Kidney epithelial cell (primary cell): ENCODE measurements at places on chromosomes 7 and 10. TPM values are rescaled to one million over a fixed set of nuclear protein-coding genes. Genes with fewer than 3 reads are reported as not detected.

GRCh38 chr7:12456506-12456905 lies 52.8 kb upstream of the VWDE start:
- DNase-seq = no peak

- no peak for DNase-seq
Measured at GRCh38 chr7:142787783-142788182, 17.0 kb downstream of the PRSS2 start.

DNA sequence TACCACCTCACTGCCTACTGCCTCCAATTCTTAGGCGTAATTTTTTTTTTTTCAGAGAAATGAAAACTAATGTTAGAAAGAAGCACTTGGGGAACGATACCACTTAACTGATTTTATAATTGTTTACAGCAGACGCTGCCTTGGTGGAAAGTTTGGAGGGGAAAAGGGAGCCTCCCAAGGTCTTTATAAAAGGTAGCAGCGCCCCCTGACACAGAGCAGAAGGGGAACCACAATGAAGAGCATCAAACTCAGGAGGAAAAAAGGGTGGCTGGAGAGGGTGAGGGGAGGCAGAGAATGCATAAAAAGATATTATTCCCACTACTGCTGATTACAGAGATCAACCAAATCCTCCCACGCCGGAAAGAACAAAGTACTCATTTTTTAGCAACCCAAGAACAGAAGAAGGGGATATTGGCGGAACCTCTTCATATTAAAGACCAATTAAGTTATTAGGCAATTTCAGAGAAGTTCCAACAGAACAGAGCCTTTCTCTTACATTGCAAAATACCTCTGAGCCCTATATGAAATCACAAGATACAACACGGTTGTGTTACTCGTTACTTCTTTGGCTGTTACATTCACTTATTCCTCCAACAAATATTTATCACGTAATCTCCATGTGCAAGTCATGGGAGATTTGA lies 135.8 kb downstream of the TEX36 start:
- DNase-seq = no peak

DNA sequence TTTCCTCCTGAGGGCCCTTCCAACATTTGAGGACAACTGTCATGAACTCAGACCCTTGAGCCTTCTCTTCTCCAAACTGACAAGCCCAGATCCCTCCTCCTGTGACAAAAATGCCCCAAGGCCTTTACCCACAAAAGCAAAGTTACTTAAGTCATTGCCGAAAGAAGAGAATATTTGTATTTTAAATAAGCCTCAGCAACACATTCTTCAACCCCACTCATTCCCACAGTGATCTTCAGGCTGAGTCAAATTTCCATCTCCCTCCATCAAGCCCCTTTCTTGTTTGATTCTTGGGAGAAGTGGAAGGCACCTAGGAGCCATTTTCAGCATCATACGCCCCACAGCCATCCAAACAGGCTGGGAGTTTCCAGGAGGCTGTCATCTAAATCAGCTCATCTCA lies 150.8 kb upstream of the PDE1C start:
- no peak for DNase-seq

GRCh38 chr10:102398172-102399020 lies 2.9 kb downstream of the NFKB2 start:
- no peak for DNase-seq

- DNase-seq = no peak
Measured at GRCh38 chr10:35320341-35320740, 16.0 kb upstream of the CCNY start.

DNA sequence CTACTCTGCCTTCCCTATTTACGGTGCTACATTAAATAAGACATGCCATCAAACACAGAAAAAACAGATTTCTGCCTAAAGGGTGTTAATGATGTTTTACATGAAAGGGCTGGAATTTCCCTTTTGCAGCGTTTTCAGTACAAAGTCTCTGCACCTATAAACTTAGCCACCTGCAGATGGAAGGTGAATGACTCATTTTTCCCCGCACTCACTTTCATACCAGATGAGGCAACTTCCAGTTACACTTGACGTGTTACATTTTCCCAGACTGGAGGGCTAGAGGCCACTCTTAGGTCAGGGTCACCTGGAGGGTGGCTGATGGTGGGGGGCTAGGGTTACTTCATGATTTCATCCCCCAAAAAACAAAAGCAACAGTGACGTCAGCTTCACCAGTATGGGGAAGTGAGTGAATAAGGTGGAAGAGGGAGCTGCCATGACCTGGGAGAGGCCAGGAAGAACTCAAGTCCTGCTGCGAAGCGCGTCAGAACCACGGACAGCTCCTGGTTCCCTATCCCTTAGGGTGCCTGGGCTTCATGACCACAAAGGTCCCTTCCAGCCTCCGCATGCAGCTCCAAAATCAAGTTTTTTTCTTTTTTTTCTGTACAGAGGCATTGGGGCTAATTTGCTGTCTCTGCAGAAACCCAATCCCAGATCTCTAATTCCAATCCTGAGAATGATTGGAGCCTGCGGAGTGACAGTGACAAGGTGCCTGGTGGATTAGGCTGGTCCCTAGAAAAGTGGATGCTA lies 94.0 kb downstream of the ADARB2 start:
- DNase-seq = no peak

GRCh38 chr7:120760050-120760449 lies 97.9 kb downstream of the TSPAN12 start:
- no peak for DNase-seq

DNA sequence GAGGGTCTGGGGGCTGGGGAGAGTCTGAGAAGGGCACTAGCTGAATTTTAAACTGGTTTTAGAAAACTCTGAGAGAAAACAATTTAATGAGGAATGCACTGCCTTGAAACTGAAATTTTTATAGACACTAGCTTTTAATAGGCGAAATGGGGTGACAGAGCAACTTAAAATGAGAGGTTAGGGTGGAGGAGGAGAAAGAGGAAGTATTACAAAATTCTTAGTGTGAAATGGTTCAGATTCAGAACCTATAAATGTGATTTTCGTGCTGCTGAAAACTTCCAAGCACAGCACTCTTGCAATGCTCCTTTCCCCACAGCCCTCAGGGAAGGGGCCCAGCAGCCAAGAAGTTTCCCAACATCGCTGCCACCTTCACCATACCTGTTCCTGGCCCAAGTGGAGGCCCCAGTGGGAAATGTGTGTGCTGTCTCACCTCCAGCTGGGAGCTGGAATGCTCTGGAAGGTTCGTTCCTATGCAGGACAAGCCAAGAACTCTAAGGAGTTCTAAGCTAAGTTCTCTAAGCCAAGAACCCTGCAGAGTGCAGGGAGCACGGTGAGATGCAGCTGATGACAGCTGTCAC lies 60.0 kb downstream of the ATXN7L1 start:
- DNase-seq = no peak

DNA sequence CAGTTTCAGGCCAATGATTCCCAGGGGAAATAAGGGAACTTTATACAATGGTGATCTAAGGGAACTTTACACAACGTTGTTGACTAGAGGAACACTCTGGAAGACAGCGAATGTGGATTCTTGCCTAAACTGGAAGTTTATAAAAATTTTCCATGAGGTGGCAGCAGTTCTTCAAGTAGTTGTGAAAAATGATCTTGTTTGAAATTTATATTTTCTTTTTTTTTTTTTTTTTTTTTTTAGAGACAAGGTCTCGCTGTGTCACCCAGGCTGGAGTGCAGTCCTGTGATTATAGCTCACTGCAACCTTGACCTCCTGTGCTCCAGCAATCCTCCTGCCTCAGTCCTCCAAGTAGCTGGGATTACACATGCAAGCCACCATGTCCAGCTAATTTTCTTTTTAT lies 32.1 kb upstream of the GTF2I start:
- DNase-seq = no peak

- no peak for DNase-seq
Measured at GRCh38 chr7:64656489-64656888, 9.4 kb upstream of the ZNF107 start.

DNA sequence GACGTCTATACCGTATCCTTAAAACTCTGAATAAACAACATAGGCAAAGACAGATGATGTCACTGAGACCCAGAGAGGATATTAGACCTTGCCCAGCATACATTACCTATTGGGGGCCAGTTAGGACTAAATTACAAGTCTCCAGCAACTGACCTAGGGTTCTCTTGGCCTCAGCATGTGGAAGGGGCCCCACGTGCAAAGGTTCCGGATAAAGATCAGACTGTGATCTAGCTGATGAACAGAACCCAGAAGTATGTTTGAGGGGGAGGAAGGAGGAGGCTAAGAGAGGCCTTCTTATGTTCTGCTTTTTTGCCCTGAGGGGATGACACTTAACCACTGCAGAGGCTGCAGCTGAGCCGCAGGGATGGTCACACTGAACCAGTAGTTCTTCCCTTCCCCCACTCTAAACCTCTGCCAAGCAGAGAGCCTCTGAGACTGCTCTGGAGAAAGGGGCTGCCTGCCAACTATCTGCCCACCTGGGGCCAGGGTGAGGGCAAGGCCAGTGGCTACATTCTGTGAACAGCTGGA lies 24.0 kb upstream of the KMT2C start:
- no peak for DNase-seq

- DNase-seq = no peak
Measured at GRCh38 chr7:54811846-54812254, 52.8 kb upstream of the SEC61G start.

DNA sequence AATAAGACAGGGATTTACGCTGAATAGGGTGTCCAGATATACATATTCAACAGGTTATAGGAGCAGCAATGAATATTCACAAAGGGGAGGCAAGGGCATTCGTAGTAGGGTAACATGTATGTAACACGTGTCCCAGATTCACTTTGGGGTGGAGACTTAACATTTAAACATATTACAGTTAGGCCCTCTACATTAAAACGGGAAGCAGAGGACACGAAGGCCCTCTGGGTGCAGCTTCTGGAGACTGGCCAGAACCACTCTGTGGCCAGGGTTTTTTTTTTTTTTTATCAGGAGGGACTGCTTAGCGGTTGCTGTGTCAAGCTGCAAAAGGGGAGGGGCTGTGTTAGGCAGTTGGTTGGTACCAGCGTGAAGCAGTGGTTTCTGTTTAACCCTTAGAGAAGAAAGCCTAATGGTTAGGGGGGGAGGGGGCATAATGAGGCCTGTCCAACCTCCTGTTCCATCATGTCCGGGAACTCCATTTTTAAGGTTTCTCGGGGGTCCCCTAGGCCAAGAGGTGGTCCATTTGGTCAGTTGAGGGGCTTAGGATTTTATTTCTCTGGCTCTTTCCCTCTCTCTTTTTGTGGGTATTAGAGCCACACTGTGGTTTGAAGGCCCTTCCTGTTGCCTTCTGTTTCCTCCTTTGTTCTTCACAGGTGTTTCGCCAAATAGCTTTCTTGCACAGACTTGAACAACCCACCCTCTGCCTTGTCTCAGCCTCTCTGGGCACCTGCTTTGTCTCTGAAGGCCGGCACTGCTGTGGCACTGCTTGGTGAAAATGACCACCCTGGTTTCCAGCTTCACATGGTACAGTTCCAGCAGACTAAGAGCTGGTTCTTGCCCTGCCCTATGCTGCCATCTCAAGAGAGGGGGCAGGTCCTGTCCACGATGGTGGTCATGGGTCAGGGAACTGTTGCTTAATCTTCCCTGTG lies 26.4 kb downstream of the PRF1 start:
- DNase-seq = peak; percentile 77

DNA sequence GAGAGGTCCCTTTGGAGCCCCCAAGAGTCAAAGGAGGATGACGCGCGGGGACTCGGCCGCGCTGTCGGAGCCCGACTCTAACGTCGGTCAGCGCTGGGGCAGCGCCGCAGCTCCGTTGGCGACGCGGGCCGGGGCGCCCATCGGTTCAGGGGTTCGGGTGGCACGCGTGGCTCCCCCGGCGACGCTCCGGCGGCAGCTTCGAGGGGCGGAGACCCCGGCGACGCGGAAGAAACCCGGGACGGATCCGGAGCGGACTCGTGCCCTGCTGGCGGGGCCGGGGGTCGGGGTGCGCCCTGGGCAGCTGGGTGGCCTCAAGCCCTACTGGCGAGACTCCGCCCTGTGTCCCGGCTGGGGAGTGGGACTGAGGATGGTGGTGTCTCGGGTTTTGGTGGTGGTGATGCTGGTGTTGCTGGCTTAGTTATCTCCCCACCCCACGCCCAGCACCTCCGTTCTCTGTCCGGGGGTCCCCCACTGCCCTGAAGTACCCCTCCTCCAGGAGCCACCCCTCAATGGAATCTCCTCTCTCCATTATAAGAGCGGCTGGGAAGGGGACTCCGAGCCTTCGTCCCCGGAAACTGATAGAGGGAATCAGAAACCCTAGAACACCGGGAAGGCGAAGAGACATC lies at the start of gene NAT16:
Gene NAT16, minus strand, starts transcription at position 164 of the 626 bp plus-strand sequence. CDS start 5,486 bp downstream, outside the sequence.
- no peak for DNase-seq

DNA sequence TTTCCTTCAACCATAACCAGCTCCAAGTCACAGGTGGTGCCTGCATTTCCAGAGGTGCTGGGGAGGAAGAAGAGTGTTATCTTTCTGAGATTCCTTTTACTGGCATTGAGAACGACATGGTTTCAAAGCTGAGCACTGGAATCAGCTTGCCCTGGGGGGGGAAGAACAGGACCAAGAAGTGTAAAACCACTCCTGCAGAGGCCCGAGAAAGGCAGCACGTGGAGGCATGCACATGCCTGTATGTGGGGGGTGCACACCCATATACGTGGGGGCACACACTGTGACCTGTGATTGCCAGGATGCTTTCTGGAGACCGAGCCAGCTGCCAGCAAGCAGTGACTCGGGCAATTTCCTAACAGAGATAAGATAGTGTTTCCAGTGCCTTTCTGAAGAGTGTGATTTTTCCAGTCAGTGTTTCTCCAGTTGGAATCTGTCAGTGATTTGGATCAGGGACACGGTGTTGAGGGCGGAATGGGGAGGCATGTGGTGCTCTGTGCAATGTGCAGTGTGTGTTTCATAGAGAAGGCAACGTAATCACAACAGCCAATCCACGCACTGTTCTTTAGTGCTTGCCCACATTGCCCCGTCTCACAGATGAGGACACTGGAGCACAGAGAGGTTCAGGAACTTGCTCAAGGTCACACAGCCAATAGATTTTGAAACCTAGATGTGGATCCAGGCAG lies 4.2 kb downstream of the LRRC27 start:
- DNase-seq = no peak

DNA sequence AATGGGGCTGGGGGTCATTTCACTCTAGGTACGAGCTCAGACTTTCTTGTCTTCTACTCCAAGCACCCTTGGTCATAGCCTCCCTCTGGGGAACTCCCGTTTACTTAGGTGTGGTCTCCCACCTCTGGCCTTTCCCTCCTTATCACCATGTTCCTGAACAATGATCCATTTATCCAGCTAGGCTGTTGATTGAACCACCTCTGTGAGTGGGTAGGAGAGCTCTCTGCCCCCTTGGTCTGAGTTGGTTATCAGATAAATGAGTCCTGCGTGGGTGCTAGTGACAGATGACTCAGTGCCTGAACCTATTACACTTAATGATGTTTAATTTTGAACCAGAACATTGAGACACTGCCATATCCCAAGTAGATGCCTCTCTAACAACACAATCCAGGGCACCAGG lies 9.4 kb downstream of the BLNK start:
- no peak for DNase-seq

HOXA1 gene
- total RNA-seq = 2.8 and 4.3 TPM in 2 replicates

ASAH2B gene
- total RNA-seq = 3.8 and 11.2 TPM in 2 replicates

CYP3A7 gene
- total RNA-seq = not detected in 2 replicates

CCNY gene
- total RNA-seq = 41.3 and 55.7 TPM in 2 replicates

GPR37 gene
- total RNA-seq = 2.7 and 4.1 TPM in 2 replicates

POU6F2 gene
- 0.04 TPM in 1 of 2 replicates, not detected in the other for total RNA-seq

RPEL1 gene
- 0.04 TPM in 1 of 2 replicates, not detected in the other for total RNA-seq

HKDC1 gene
- 125 and 126 TPM in 2 replicates for total RNA-seq

CHAT gene
- not detected in 2 replicates for total RNA-seq

AGMO gene
- 0.04 TPM in 1 of 2 replicates, not detected in the other for total RNA-seq

MRPL32 gene
- total RNA-seq = 95.4 and 97.9 TPM in 2 replicates
